Kidney (tissue), 22 donors: ENCODE measurements at places on chromosomes 2 and 18. TPM values are rescaled to one million over a fixed set of nuclear protein-coding genes. Genes with fewer than 3 reads are reported as not detected.

The ALLC gene
- not detected for total RNA-seq

The MOGAT1 gene
- total RNA-seq: not detected

The SUPT7L gene
- 29.6 TPM for total RNA-seq

The ELOA2 gene
- total RNA-seq: not detected

The UGT1A10 gene
- not detected for total RNA-seq

The ATOH8 gene
- 11.2 TPM for total RNA-seq

The PIEZO2 gene
- total RNA-seq: 4.1 TPM

DNA sequence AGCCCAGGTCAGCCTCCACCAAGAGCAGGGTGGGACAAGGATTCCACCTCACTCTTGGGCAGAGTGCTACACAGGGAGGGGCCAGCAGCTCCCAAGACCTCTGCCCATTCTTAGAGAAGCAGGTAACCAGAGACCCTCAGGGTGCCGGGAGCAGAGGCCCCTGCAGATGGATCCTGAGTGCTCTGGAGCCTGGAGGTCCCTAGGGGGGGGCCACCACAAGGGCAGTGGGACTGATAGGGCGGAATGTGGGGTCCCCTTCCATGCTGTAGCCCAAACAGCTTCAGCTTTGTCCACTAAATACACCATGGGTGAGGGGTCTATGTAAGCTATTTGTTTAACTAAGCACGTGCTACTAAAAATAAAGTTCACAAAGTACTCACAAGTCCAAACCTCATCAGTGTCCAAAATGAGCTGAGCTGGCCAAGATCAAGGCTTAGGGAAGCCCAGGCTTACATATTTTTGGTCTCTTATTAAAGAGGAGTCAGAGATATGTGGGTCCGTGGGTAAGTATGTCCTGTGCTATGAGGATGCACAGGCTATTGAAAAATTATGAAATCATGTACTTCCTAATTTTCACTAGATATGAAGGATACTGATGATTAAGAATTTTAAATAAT lies 21.5 kb upstream of the GPC1 start:
- H3K36me3 ChIP-seq: no peaks in the 10 kb centered on the region
- H3K27ac ChIP-seq: no peak overlapping the region
- no peak overlapping the region for H3K4me3 ChIP-seq
- peak; percentile 17 for DNase-seq
- no peaks in the 10 kb centered on the region for H3K4me1 ChIP-seq

- H3K36me3 ChIP-seq: peaks cover 3% of the 10 kb centered on the region
- peak overlapping the region; percentile 5 for H3K27ac ChIP-seq
- DNase-seq: no peak
Measured at GRCh38 chr18:49859725-49860124, 46.4 kb upstream of the ACAA2 start.

GRCh38 chr2:235001237-235002133 lies 49.7 kb downstream of the SH3BP4 start:
- H3K36me3 ChIP-seq: no peaks in the 10 kb centered on the region
- H3K27ac ChIP-seq: no peak overlapping the region
- DNase-seq: no peak
- peaks cover 8% of the 10 kb centered on the region for H3K4me1 ChIP-seq
- no peak overlapping the region for H3K4me3 ChIP-seq

DNA sequence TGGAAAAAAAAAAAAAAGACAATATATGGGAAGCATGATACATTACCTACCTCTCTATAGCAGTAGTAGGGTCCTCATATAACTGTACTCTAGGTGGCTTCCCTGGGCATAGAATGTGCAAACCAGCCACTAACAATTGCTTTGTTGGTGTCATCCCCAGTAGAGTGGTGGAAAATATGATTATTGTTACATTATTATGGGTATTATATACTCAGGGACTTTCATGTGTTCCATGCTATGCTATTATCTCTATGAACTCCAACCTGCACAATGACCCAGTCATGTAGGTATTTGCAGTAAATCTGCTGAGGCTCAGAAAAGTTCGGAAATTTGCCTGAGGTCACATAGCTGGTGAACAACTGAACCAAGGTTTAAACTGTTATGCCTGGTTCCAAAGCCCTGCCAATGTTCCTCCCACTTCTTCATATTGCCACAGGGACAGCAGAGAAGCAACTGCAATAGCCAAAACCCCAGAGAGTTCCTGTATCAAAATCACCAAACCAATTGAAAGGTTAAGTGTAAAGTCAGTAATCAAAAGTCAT lies 52.6 kb upstream of the MAP4K4 start:
- H3K4me3 ChIP-seq: no peak overlapping the region
- no peaks in the 10 kb centered on the region for H3K27me3 ChIP-seq
- H3K36me3 ChIP-seq: no peaks in the 10 kb centered on the region
- no peak overlapping the region for H3K27ac ChIP-seq
- H3K4me1 ChIP-seq: no peaks in the 10 kb centered on the region
- no peak for DNase-seq

- H3K4me1 ChIP-seq: no peaks in the 10 kb centered on the region
- no peak overlapping the region for H3K4me3 ChIP-seq
- DNase-seq: no peak
- no peaks in the 10 kb centered on the region for H3K36me3 ChIP-seq
- H3K27me3 ChIP-seq: no peaks in the 10 kb centered on the region
- no peak overlapping the region for H3K27ac ChIP-seq
Measured at GRCh38 chr2:198232281-198232680, 427.9 kb downstream of the PLCL1 start.

DNA sequence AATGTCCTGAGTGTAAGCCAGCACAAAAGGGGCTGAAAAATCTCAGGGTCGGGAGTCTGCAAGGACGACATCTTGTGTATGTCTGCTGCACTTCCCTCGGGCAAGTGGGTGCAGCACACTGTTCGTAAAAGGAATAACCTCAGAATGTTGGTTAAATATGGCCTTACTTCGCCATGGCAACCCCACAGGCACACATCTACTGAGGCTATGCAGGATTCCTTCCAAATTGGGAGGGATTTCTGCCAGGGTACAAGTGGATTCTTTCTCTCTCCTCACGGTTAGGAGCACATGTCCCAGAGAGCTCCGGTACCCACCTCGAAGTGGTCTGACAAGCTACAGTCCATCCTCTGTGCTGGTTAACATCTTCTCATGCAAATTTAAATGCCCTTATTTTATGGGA lies 277.7 kb upstream of the PXDN start:
- no peak overlapping the region for H3K4me3 ChIP-seq
- no peaks in the 10 kb centered on the region for H3K36me3 ChIP-seq
- no peak for DNase-seq
- H3K4me1 ChIP-seq: no peaks in the 10 kb centered on the region
- no peaks in the 10 kb centered on the region for H3K27me3 ChIP-seq

- no peaks in the 10 kb centered on the region for H3K27me3 ChIP-seq
- H3K4me3 ChIP-seq: no peak overlapping the region
Measured at GRCh38 chr2:126699018-126699417, 43.1 kb downstream of the GYPC start.

DNA sequence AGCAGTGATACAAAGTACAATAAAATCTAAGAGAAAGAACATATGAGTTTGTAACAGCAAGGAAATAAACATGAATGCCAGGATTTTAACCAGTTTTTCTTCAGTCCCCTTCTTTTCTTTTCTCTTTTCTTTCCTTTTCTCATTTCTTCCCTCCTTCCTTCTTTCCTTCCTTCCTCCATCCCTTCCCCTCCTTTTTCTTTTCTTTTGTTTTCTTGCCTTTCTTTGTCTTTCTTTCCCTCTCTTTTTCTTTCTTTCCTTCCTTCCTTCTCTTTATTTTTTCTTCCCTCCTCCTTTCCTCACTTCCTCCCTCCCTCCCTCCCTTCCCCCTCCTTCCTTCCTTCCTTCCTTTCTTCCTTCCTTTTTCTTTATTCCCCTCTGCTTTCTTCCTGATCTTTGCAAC lies 142.8 kb upstream of the SYT4 start:
- no peak for DNase-seq
- no peaks in the 10 kb centered on the region for H3K27me3 ChIP-seq
- H3K27ac ChIP-seq: no peak overlapping the region
- H3K36me3 ChIP-seq: no peaks in the 10 kb centered on the region
- no peak overlapping the region for H3K4me3 ChIP-seq

DNA sequence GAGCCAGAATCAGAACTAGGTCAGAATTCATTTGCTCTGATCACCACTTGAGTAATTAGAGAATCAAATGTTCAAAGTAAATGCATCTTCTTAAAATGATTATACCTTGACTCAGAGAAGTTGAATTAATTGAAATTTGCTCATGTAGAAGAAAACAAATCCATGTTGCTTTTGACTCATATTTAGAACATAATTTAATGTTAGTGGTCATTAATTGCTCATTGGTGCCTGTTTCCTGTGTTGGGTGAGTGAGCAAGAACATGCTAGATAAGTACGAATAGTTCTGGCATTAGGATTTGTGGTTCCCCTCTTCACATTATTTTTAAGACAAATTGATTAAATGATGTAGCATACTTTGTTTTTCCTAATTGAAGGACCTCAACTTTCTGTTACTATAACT lies 19.0 kb downstream of the ACVR2A start:
- no peak overlapping the region for H3K27ac ChIP-seq
- no peaks in the 10 kb centered on the region for H3K4me1 ChIP-seq
- no peak overlapping the region for H3K4me3 ChIP-seq
- H3K36me3 ChIP-seq: no peaks in the 10 kb centered on the region
- DNase-seq: no peak
- H3K27me3 ChIP-seq: no peaks in the 10 kb centered on the region

GRCh38 chr18:27967913-27968824 lies 208.8 kb downstream of the CDH2 start:
- no peak overlapping the region for H3K4me3 ChIP-seq
- H3K27me3 ChIP-seq: no peaks in the 10 kb centered on the region
- no peak overlapping the region for H3K27ac ChIP-seq
- H3K4me1 ChIP-seq: no peaks in the 10 kb centered on the region

- peak; percentile 3 for DNase-seq
- no peak overlapping the region for H3K27ac ChIP-seq
- H3K4me1 ChIP-seq: no peaks in the 10 kb centered on the region
- no peaks in the 10 kb centered on the region for H3K27me3 ChIP-seq
- no peaks in the 10 kb centered on the region for H3K36me3 ChIP-seq
Measured at GRCh38 chr18:38572554-38573111, 1007.0 kb upstream of the CELF4 start.

DNA sequence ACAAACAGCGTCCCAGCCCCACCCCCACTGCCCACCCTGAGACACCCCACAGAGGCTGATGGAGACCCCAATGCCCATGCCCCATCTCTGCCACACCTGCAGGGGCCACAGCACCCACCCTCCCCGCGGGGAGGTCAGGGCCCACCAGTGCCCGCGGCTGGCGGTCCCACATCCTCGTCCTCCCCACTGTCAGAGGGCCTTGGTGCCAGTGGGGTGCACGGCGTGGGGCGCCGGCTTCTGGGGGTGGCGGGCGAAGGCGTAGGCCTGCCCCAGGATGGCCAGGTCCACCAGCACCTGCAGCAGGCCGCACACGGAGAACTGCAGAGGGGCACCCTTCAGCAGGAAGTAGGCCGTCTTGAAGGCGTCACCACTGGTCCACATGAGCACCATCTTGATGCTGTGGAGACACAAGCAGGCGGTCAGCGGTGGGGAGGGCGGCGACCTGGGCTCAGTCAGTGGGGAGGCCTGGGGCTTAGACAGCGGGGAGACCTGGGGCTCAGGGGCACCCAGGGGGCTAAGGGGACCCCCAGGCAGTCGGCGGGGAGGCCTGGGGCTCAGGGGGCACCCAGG lies 47.6 kb downstream of the SLC66A2 start:
- no peak overlapping the region for H3K27ac ChIP-seq
- no peaks in the 10 kb centered on the region for H3K27me3 ChIP-seq
- no peaks in the 10 kb centered on the region for H3K4me1 ChIP-seq
- DNase-seq: no peak
- no peak overlapping the region for H3K4me3 ChIP-seq

DNA sequence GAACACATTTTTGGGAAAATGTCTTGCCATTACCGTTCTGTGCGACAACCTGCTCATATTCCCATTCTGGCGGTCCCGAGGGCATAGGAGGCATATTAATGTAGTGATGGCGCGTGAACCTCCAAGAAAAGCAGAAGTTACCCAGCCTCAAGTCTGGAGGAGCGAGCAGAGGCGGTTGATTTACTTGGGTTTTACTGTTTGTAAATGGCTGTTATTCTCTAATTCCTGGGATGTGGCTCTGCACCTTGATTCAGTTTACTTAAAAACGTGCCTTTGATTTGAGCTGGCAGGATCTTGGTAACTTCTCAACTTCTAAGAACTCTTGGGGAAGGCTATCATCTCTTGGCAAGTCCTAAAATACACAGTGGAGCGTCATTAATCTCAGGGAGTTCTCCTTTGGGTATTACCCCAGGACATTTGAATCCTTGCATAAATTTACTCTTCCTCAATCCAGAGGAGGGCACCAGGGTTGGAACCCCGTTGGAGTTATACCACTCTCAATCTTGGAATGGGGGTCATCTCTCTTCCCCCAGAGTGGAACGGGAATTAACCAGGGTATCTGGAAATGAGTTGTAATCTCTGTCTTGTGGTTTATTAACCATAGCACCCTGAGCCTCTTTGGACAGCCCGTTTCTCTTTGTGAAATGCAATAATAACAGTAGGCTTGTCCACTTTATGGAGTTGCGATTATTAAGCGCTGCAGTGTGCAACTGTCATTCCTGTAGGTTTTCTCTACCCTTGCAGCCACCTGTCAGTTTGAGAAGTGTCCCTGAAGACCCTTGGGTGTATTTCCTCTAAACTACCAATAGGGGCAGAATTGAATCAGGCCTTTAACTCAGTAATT lies 2.1 kb downstream of the HK2 start:
- peak overlapping the region; percentile 10 for H3K4me3 ChIP-seq
- no peaks in the 10 kb centered on the region for H3K36me3 ChIP-seq
- no peaks in the 10 kb centered on the region for H3K27me3 ChIP-seq
- H3K27ac ChIP-seq: no peak overlapping the region
- peaks cover 10% of the 10 kb centered on the region for H3K4me1 ChIP-seq

GRCh38 chr2:159026170-159026569 lies 57.7 kb downstream of the TANC1 start:
- H3K4me1 ChIP-seq: peaks cover 15% of the 10 kb centered on the region
- DNase-seq: no peak
- no peak overlapping the region for H3K4me3 ChIP-seq
- no peaks in the 10 kb centered on the region for H3K27me3 ChIP-seq
- no peak overlapping the region for H3K27ac ChIP-seq
- H3K36me3 ChIP-seq: no peaks in the 10 kb centered on the region

GRCh38 chr18:61655630-61656029 lies 237.2 kb downstream of the RNF152 start:
- DNase-seq: no peak
- H3K27ac ChIP-seq: no peak overlapping the region
- H3K27me3 ChIP-seq: no peaks in the 10 kb centered on the region
- no peak overlapping the region for H3K4me3 ChIP-seq
- peaks cover 5% of the 10 kb centered on the region for H3K4me1 ChIP-seq
- no peaks in the 10 kb centered on the region for H3K36me3 ChIP-seq
